Keratinocyte (primary cell): ENCODE measurements at places on chromosomes 6 and 20. TPM values are rescaled to one million over a fixed set of nuclear protein-coding genes. Genes with fewer than 3 reads are reported as not detected.

The F13A1 gene
- polyA plus RNA-seq, result not detected in 3 replicates

The LCA5 gene
- polyA plus RNA-seq, result 0.87 to 1.6 TPM (median 1.0 TPM) in 3 replicates

DNA sequence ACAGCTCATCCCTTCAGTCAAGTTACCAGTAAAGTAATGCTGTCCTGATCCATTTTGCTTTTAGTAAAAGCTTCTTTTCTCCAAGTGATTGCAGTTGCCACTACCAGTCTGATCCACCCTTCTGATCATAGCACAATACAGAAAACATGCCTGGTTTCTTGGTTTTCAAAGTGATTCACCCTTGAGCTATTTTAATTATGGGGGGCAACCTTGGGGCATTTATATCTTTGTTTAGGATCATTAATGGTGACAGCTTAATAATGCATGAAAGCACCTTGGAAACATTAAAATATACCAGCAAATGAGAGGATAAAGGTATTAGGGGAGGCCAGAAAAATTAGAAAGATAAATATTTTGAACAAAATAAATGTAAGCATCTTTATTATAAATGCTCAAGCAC, 38.4 kb downstream of the LRRC1 start:
- no peak for DNase-seq

- no peak for DNase-seq
Measured at GRCh38 chr6:130018744-130019325, 454 bp downstream of the L3MBTL3 start.

DNA sequence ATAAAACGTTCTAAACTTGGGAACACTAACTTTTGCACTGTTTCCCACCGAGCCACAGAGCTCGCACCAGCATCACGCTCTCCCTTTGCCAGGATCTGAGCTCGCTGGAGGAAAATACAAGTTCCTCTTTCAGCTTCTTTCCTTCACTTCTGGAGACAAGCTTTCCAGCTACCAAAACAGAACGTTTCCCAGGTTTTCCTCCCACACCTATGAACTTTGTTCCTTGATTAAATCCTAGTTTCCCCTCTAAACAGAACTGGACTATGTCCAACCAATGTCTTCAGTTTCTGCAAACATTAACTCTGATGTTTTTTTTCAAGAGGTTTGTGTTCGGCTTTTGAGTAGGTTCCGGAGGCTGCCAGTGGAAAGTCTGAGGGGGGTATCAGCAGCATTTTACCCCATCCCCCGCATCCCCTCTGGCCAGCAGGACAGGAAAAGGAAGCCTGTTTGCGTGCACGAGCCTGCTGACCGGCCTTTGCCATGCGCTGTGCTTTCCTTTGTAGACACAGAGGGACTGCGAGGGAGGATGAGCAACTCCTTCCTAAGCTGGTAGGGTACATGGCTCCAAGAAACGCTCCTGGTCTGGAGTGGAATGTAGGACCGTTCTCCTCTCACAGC, 135.5 kb downstream of the LY86 start:
- DNase-seq, result no peak

GRCh38 chr6:158622545-158623190, 21.9 kb downstream of the DYNLT1 start:
- DNase-seq, result no peak

- no peak for DNase-seq
Measured at GRCh38 chr6:85460921-85461797, 11.3 kb downstream of the NT5E start.

GRCh38 chr20:43191946-43192863, 2.5 kb upstream of the PTPRT start:
- DNase-seq, result no peak

DNA sequence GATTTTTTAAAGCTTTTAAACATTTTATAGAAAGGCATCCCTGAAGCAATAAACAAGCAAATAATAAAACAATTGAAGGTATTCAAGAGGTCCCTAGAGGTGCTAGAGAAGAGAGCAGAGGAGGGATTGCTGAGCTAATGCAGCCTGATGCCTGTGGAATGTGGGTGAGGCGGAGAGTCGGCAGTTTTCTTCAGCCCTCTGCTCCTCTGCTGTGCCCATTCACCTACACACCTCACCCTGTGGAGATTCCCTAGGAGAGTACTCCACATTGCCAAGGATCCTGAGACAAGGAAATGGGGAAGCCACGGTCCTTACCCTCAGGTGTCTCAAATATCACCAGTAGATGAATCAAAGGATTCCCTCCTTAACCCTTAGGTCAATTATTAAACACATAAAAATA, 199.8 kb upstream of the POU3F2 start:
- DNase-seq, result no peak
